ENCODE measurements at places on chromosomes 6 and 20. TPM values are rescaled to one million over a fixed set of nuclear protein-coding genes. Genes with fewer than 3 reads are reported as not detected.

Gene PRSS16
- not detected for total RNA-seq

Gene HLA-DRB1
- 82.5 TPM for total RNA-seq

Gene TRIM10
- not detected for total RNA-seq

Gene PTK6
- not detected for total RNA-seq

Gene RNF144B
- 52.3 TPM for total RNA-seq

Gene PNLDC1
- not detected for total RNA-seq

Gene ADGB
- total RNA-seq: not detected

Gene DDO
- 0.32 TPM for total RNA-seq

Gene ETV7
- total RNA-seq: not detected

Data from ascending aorta (tissue), 2 donors.